ENCODE measurements at places on chromosomes 11 and 22.

GRCh38 chr11:41309716-41310115 is 149.7 kb downstream of the LRRC4C start:
- DNase-seq: no peak

GRCh38 chr22:21451545-21452520 is 15.4 kb upstream of the TMEM191C start:
- no peak for DNase-seq

DNA sequence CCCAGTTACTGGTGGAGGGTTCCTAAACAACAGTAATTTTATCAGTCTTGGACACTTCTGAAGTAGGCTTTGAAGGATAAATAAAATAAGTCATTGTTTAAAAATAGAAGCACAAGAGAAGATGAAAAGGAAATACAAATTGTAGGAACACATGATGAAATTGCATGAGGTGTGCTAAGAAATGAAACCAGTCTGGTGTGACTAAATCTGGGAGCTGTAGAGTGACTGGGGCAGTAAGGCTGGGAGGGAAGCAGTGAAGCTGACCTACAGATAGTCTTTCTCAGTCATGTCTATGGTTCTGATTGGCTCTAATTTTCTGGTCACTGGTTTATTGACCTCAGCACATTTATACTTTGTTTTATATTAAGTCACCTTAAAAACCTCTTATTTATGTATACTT is 139.1 kb downstream of the SLC17A6 start:
- DNase-seq: no peak

- no peak for DNase-seq
These were observed 534.5 kb downstream of the LRRC4C start for GRCh38 chr11:40924915-40925314.

DNA sequence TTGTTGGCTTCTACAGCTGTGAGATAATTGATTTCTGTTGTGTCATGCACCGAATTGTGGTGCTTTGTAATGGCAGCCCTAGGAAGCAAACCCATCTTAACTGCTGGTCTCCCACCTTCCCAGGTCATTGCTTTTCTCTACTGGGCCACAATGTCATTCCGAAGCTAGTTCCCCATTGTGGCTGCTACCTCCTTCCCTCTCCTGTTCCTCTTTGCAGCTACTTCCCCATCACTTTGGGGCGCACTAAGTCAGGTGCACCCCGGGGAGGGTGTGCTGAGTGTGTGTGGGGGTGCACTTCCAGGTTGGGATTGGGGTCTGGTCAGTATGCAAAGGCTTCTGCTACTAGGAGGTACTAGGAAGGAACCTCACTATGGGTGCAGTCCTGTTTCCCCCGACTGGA is 109.3 kb downstream of the ST3GAL4 start:
- no peak for DNase-seq

DNA sequence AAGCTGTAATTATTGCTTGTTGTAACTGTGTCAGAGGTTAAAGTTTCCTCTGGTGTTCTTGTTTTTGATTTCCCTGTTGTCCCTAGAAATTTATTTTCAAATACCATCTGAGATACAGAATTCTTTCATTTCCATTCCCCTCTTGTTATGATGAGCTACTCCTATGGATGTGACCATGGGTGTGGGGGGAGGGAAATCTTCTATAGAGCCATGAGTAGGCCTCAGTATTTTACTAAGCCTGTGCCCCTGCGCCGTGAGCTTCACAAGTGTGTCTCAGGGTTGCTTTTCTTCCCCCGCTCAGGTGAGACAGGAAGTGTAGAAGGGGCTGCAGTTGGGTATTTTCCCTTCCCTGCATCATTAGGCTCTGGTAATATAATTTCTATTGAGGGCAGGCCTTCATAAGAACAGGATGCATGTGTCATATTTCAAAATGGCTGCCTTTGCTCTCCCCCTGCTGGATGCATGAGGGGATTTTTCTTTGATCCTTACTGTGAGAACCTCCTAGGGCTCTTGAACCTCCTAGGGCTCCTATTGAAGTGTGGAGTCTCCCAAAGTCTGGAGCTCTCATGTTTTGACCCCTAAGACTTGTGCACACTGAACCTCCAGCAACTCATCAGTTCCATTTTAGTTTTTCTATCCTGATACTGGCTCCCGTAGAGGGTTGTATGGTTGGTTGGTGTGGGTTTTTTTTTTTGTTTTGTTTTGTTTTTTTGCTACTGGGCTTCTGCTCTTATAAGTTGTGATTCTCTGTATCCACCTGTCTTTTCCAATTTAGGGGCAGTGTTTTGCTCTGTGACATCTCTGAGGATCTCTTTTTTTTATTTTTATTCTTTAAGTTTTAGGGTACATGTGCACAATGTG is 658.2 kb downstream of the NTM start:
- no peak for DNase-seq

DNA sequence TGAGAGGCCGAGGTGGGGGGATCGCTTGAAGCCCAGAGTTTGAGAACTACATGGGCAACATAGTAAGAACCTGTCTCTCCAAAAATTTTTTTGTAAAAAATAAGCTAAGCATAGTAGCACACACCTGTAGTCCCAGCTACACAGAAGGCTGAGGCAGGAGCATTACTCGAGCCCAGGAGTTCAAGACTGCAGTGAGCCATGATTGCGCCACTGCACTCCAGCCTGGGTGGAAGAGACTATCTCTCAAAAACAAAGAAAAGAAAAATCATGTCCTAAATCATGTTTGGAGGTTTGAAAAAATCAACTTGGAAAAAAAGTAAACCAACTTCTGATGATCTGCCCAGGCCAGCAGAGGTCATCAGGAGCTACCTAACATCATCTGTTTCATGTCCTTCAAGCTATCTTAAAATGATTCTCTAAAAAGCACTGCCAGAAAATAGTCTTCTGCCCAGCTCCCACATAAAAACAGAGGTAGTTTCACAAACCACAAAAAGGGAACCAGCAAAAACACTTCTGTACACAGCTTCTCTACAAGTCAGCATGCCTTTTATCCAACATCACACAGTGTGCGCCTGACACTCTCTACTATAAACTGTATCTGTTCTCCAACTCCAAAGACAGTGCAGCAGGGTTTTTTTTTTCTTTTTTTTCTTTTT is 165.0 kb downstream of the SOX6 start:
- DNase-seq: no peak

DNA sequence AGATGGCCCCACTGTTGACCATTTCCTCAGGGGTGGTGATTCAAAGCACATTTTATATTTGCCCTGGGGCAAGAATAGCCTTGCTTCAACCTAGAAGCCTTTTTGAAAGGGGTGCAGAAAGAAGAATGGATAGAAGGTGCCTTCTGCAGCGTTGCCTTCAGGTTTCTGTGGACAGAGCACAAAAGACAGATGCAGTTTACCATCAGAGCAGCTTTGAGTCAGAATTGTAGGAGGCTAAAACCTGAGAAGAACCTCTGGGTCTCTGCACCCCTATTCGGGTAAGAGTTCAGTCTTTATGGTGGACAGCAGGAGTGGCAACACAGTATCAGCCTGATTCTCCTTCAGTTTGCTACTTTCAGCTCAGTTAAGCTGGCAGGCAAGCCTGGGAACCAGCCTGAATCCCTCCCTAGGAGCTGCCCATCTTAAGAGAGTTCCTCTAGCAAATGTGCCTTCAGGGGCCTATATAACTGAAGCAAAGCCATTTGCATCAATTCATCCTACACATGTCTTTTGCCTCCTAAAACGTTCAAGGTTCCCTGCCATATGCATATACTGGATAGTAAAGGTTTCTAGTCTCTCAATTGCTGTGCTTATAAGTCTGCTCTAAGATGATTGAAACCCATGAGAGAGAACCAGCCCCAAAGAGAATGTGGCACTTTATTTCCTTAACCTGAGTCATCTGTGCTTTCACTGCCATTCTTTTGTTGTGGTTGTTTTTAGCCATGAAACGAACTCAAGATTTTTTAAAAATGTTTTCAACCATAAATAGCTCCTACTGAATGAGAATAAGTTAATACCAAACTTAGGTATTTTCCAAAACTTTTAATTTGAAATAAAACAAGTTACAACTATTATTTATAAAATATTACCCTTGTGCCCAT is 123.0 kb downstream of the TRIM44 start:
- no peak for DNase-seq

DNA sequence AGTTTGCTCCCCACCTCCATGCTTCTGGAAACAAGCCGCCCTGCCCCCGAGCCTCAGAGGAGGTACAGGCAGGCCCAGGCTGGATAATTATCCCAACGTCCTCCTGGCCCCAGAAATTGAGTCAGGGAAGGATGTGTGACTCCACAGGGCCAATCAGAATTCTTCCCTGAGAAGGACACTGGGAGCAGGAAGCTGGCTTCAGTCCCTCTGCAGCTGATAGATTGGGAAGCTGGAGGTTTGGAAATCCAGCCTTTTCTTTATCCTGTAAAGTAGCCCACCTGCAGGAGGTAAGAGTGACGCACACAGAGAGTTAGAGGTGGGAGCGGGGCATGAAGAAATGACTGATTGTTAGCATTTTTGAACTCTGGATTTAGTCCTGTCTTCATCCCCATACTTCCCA is 97.5 kb upstream of the CD82 start:
- DNase-seq: no peak

GRCh38 chr11:92111287-92111686 is 113.3 kb upstream of the FAT3 start:
- no peak for DNase-seq

DNA sequence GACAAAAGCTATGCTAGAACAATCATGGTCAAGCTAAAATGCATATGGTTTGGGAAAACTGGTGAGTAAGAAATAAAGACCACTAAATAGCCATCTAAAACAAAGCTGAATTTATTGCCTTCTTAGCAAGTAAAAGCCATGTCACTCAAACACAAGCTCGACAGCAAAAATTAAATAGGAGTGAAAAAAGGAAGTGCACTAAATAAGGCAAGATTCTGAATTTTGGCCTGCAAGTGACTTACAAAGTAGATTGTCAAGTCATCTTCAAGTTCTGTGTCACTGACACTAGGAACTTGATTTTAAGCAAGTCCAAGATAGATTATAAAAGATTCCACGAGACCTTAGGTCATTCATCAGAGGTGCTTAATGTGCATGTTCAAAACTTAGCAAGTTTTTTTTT is 27.4 kb downstream of the TUG1 start:
- DNase-seq: no peak

DNA sequence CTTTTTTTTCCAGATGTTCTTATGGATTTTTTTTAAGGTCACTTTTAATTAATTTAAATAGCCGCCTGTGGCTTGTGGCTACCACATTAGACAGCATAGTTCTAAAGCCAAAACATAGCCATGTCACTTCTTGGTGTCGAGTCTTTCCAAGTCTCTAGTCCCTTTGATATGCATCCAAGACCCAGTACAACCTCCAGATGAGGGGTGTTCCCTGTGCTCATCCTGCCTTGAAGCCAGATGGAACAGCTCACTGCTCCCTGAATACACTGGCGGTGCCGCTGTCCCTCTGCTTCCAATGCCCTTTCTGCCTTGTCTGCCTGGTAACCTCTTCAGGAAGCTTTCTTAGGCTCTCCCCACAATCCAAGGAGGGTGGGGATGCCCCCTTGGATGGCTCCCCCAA is 338.0 kb downstream of the TENM4 start:
- no peak for DNase-seq

- DNase-seq: no peak
These were observed 73.1 kb downstream of the CDKN1C start for GRCh38 chr11:2812371-2812991.

GRCh38 chr22:39416319-39416718 is 16.7 kb downstream of the TAB1 start:
- DNase-seq: no peak

DNA sequence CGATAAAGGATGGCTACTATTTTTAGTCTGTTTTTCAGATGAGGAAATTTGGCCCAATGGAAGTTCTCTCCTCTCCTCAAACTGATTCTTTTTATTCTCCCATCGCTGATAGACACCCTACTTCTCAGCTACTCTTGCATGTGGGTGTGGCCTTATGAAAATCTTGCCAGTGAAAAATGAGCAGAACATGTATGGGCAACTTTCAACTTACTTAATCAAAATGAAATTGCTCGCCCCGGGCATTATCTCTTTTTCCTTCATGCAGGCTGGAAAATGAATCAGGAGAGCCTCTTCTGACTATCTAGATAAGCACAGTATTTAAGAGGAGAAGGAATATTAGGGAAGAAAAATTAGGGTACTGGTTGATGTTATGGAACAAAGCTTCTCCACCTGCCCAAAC is 2354.7 kb upstream of the RAG2 start:
- no peak for DNase-seq

DNA sequence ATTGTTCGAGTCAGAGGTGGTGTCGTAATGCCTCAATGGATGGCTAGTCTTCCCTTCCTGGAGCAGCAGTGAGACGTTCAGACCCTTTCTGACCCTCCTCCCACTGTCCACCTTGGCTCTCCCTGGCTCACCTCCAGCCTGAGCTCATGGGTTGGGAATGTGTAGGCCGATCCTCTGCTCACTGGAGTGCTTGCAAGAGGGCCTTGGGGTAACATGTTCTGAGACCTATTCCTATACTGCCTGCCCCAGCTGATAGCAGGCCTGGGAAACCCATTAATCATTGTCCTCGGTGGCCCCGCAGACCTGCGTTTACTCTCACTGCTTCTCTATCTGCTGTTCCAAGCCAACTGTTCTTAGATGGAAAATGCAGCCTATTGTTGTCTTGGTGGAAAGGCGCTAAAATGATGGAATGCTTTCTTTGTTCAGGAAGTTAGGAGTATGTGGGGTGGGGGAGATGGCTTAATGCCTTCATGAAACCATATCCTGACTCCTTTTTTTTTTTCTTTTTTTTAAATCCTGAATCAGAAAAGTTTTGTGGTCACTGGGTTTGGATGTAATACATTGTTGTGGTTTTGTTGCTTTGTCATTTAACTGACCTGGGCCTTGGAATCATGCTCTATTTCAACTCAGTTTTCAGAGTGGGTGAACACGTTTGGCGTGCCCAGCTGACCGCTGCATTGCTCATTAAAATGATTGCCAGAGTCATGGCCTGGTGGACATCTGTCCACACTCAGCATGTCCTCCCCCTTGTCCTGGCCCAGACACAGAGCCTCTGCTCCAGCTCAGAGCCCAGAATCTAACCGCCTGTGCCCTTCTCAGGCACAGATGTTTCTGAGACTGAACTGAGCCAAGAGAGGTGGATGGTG is 72.5 kb downstream of the MICAL2 start:
- DNase-seq: no peak

- no peak for DNase-seq
These were observed 56.3 kb upstream of the YPEL1 start for GRCh38 chr22:21791635-21792625.

- no peak for DNase-seq
These were observed 90.7 kb downstream of the CSNK2A3 start for GRCh38 chr11:11262171-11262920.
